Heart left ventricle (tissue), 16 donors: ENCODE measurements at places on chromosomes 16 and 17.
A peak's percentile ranks its signal among the peaks of the same experiment; 100 is the strongest.

GRCh38 chr16:11245222-11245737 is 10.7 kb downstream of the SOCS1 start:
- H3K27me3 ChIP-seq, result no peaks in the 10 kb centered on the region
- no peak overlapping the region for H3K27ac ChIP-seq
- no peaks in the 10 kb centered on the region for H3K4me1 ChIP-seq
- no peak for DNase-seq
- H3K4me3 ChIP-seq, result no peak overlapping the region
- no peaks in the 10 kb centered on the region for H3K36me3 ChIP-seq

DNA sequence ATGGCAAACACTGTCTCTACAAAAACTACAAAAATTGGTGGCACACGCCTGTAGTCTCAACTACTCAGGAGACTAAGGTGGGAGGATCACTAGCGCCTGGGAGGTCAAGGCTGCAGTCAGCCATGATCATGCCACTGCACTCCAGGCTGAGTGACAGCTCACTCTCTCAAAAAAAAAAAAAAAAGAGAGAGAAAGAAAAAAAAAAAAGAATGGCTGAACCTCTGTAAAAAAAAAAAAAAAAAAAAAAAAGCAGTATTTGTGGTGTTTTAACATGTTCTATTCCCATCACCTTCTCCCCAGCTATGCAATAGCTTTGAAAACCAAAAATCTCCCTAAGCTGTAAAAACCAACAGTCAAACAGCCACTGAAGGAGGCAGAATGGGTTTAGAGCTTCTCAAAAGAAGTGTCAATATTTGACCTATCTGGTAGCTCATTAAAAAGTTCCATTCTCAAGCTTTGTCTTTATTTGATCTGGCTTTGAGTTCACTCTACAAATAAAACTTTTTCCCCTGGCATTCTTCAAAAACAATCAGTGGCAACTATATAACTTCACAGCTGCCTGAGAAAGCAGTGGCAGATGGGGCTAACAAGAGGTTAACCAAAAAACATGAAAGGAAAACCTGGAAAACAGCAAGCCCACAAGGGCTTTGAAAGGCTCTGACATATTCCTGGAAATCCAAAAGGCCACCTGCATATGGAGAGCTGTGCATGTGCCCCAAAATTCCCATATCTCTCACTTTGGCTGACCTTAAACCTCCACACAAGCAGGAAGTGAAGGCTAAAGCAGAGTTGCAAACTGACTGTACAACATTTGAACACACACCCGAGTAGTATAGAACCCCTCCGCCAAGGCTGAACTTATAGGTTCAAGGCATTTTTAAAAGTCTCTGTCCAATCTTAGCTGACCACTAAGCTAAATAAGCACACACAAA is 36.0 kb downstream of the USP32 start:
- no peaks in the 10 kb centered on the region for H3K4me1 ChIP-seq
- no peak overlapping the region for H3K4me3 ChIP-seq
- H3K27ac ChIP-seq, result no peak overlapping the region

DNA sequence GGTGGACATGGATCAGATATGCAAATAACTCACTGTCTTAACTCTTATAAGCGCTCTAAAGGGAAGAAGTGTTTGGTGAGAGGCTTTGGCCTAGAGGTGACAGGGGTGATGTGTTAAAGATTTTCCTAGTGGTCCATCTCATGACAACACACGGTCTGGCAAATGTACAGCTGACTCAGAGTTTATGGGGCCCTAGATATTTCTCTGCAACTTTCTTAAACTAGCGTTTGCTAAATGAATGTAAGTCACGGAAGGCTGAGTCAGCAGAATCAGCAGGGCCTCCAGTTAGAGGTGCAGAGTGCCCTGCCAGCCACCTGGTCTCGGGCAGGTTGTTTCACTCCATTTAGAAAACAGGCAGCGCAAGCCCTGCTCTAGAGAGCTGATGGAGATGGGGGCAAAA is 40.1 kb downstream of the CLEC16A start:
- H3K27ac ChIP-seq, result no peak overlapping the region
- no peak for DNase-seq
- no peak overlapping the region for H3K4me3 ChIP-seq
- no peaks in the 10 kb centered on the region for H3K36me3 ChIP-seq

DNA sequence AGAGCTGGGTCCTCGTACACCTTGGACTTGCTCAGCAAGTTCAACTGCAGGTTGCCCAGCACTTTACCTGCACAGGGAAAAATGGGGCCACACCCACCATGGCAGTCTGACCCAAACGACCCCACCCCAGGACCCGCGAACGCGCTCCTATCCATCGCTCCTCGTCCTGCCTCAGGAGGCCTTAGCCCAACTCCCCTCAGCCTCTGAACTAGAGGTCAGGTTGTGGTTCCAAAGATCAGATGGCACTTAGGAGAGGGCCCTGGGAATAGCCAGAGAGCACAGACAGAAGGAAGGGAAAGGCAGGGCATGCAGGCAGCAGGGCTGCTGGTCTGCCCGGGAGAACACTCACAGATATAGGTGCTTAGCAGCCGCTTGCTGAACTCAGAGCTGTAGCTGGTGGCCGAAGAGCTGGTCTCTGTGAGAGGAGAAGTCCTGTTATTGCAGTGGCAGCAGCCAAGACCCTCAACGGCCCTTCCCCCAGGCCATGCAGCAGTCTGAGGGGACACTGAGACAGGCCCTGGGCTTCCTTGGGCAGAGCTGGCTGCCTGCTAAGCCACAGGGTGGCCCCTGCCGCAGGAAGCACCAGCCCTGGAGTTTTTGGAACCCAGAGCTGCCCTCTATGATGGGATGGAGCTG is 6.9 kb downstream of the ZACN start:
- H3K4me1 ChIP-seq, result no peaks in the 10 kb centered on the region
- no peak overlapping the region for H3K4me3 ChIP-seq
- no peak overlapping the region for H3K27ac ChIP-seq
- H3K27me3 ChIP-seq, result no peaks in the 10 kb centered on the region
- DNase-seq, result no peak

DNA sequence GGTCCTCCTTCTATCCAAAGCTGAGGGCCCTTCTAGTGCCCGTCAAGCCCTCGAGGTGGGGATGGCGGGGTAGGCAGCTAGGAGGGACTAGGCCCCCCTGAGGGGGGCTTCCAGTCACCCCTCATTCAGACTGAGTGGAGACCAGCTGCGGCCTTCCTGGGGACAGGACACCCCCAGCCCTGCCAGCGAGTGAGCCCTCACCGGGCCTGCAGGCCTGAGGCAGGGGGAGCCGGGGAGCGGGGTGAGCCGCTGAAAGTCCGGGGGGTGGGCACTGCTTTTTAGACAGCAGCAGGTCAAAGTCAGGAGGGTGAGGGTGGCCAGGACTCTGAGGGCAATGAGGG is 8.7 kb upstream of the KREMEN2 start:
- no peaks in the 10 kb centered on the region for H3K4me1 ChIP-seq
- H3K4me3 ChIP-seq, result no peak overlapping the region
- no peak for DNase-seq
- no peak overlapping the region for H3K27ac ChIP-seq
- H3K36me3 ChIP-seq, result no peaks in the 10 kb centered on the region

DNA sequence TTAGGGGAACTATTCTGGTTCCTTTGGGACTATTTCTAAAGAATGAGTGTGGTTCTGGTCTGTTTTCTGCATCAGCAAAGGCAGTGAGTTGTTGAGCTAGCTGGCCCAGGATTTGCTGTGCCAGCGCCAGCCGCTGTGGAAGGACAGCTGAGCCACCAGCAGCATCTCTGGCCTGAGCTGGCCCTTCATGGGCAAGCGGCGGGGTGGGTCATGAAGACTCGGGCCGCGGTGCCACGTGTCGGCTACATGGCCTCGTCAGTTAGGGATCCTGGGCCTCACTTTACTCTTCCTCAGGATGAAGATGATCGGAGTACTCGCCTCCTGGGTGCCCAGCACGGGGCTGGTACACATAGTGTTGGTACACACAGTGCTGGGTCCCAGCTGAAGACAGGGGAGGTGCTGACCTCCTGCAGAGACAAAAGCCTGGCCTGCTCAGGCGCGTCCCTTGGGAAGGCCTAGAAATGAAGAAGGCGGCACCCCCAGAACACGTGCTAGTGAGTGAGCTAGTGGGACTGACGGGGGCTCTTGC is 17.9 kb upstream of the FAAP100 start:
- no peaks in the 10 kb centered on the region for H3K27me3 ChIP-seq
- H3K4me1 ChIP-seq, result peaks cover 18% of the 10 kb centered on the region
- DNase-seq, result no peak

DNA sequence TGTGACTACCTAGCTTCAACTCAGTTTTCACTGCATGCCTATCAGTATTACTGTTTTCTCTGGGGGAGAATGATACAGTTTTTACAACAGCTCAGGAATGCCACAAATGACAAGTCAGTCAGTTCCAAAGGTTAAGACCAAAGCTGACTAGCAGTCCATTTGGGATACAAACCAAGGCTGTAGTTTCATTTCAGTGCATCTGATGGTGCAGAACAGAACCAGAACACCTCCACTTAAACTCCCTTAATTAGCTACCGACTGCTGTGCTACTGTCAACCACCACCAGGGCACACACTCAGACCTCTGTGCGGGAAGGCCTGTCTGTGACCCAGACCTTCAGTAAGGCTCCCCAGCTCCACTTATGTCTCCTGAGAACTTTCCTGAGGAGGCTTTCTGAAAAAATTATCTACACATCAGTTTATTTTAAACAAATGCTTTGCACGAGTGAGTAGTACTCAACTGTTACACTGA is 20.4 kb downstream of the NFE2L1 start:
- no peak overlapping the region for H3K4me3 ChIP-seq
- H3K36me3 ChIP-seq, result peaks cover 97% of the 10 kb centered on the region
- no peak overlapping the region for H3K27ac ChIP-seq
- DNase-seq, result no peak
- H3K4me1 ChIP-seq, result no peaks in the 10 kb centered on the region
- H3K27me3 ChIP-seq, result no peaks in the 10 kb centered on the region

DNA sequence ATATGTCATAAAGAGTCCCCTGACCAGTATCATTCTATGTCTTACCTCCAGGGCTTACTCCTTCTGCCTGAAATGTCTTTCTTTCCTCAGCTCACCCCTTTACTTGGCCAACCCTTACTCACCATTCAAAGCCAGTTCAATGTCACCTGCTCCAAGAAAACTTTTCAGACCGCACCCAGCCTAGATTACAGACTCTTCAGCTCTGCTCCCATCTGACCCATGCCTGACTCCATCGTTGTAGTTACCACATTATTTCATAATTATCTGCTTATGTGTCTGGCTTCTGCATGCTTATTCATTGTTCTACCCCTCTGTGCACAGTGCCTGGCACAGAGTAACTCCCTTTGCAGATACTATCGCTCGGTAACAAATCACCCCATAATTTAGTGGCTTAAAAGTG is 62.5 kb upstream of the TOB1 start:
- H3K27ac ChIP-seq, result no peak overlapping the region
- no peaks in the 10 kb centered on the region for H3K27me3 ChIP-seq
- no peak overlapping the region for H3K4me3 ChIP-seq
- H3K36me3 ChIP-seq, result no peaks in the 10 kb centered on the region
- DNase-seq, result no peak

DNA sequence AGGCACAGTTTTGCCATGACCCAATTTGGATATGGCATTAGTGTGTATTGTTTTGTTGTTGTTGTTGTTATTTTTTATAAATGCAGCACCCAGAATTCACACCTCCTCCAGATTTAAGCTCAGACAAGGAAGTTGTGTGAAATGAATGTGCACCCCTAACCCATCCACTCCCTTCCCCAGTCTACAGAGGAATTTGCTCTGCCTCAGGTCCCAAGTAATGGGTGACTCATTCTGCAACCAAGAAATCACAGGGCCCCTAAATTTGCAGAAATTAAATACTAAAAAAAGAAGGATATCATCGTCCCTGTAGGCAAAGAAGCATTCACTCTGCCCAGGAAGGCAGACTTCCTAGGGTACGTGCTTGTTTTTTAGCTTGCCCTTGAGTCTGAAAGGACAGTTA is 62.3 kb downstream of the CLEC16A start:
- no peaks in the 10 kb centered on the region for H3K4me1 ChIP-seq
- DNase-seq, result no peak
- H3K36me3 ChIP-seq, result no peaks in the 10 kb centered on the region
- no peaks in the 10 kb centered on the region for H3K27me3 ChIP-seq
- no peak overlapping the region for H3K4me3 ChIP-seq

- H3K27me3 ChIP-seq, result peaks cover 22% of the 10 kb centered on the region
- no peaks in the 10 kb centered on the region for H3K36me3 ChIP-seq
- H3K4me3 ChIP-seq, result no peak overlapping the region
- peaks cover 5% of the 10 kb centered on the region for H3K4me1 ChIP-seq
- DNase-seq, result no peak
Observed at GRCh38 chr16:27407133-27407532, 5.2 kb downstream of the IL21R start.

GRCh38 chr17:29836643-29837042 is 93.4 kb downstream of the SSH2 start:
- H3K36me3 ChIP-seq, result no peaks in the 10 kb centered on the region
- no peaks in the 10 kb centered on the region for H3K27me3 ChIP-seq
- DNase-seq, result no peak
- H3K27ac ChIP-seq, result no peak overlapping the region
- H3K4me1 ChIP-seq, result peaks cover 12% of the 10 kb centered on the region
- H3K4me3 ChIP-seq, result no peak overlapping the region

DNA sequence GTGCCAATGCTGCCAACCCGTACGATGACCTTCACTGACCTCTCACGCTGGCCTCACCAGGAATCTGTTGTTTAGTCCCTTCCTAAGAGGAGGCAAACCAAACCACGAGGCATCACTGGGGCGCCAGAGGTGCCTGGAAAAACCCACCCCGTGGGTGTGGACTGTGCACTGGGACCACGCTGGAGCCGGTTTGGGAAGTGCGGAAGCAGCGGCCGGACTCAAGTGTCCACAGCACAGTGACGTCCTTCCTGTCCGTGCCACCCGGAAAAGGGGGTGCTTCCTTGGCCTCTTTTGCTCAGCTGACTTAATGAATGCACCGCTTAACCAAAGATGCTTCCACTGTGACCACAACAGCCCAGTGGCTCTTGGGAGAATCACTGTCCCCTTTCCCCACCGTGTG is 9.0 kb upstream of the KIF19 start:
- no peak for DNase-seq
- H3K4me1 ChIP-seq, result no peaks in the 10 kb centered on the region
- H3K4me3 ChIP-seq, result no peak overlapping the region
- H3K36me3 ChIP-seq, result no peaks in the 10 kb centered on the region

DNA sequence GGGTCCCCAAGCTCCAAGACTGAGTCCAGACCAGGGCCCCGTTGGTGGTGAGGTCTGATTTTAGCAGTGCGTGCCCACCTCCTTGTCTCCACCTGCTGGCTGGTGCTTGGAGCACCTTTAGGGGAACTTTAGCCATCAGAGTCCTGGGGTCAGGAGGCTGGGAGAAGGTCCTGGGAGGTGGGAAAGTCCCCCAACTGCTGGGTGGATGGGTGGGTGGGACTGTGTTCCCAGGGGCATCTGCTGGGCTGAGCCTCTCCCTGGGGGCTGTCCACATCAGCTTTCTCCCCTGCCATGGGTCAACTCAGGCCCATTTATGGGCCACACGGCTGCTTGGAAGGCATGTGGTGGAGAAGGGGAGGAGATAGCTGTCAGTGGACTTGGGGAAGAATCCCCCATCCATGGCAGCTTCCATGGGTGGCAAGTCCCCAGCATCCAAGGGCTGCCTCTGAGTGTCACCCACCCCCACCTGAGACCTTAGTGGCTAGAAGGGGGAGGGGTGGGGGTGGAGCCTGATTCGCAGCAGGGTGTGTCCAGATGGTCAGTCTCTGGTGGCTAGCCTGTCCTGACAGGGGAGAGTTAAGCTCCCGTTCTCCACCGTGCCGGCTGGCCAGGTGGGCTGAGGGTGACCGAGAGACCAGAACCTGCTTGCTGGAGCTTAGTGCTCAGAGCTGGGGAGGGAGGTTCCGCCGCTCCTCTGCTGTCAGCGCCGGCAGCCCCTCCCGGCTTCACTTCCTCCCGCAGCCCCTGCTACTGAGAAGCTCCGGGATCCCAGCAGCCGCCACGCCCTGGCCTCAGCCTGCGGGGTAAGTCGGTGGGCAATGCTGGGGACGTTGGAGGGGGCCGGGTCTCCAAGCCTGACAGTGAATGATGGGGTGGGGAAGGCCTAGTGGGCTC is at the start of gene TRPV2:
Gene TRPV2 (plus strand): TSS at position 541 of the 894 bp plus-strand sequence. CDS start 2,098 bp downstream, outside the sequence.
- H3K27ac ChIP-seq, result peak within 1 kb of the TSS; percentile 56
- H3K4me1 ChIP-seq, result peaks cover 10% of the 10 kb centered on the region
- peak; percentile 59 for DNase-seq
- H3K36me3 ChIP-seq, result peaks cover 10% of the 10 kb centered on the region
